ENCODE measurements at places on chromosomes 5 and 9. TPM values are rescaled to one million over a fixed set of nuclear protein-coding genes. Genes with fewer than 3 reads are reported as not detected.

GRCh38 chr5:153827397-153827796 is 211.3 kb downstream of the FAM114A2 start:
- no peaks in the 10 kb centered on the region for H3K36me3 ChIP-seq
- H3K27me3 ChIP-seq = no peaks in the 10 kb centered on the region
- no peak overlapping the region for H3K4me3 ChIP-seq
- DNase-seq = no peak
- no peaks in the 10 kb centered on the region for H3K4me1 ChIP-seq

DNA sequence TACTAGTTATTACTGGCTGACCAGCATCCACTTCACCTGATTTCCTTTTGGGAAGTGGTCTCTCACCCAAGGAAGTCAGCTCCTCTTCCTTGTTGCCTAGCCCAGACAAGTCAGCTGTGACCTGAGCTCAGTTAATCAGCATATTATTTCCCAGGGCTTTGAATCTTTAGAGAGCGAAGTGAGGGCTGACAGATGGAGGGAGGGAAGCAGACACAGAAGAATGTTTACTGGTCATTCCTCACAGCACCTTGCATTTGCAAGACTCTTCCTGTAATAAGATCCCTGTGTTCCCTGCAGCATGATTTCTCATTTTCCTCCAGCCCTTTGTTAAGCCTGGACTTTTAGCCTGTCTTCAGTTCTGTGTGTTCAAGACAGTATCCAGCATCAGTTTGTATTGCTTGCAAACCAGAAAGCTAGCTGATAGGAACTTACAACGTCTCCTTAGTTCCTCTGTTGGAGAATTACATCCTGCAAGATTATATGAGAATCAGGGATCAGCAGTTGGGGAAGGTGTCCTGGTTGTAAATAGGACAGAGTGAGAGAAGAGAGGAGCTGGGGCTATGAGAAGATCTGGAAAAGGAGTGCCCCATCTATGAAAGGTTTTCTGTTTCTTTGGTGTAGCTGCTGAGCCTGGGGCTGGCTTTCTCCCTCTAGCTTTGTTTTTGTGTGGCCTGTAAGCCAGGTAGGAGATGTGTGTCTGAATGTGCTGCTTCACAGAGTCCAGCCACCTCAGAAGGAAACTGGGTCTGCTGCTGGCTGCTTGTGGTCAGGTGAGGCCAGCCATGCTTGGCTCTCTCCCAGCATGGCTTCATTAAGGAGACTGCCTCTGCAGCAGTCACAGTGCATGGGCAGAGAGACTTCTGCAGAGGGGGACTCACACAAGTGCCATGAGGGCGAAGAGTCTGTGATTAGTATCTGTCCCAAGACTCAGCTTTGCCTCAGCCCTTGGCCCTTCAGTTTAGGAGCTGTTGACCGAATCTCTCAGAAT is 50.3 kb downstream of the MAN2A1 start:
- peaks cover 12% of the 10 kb centered on the region for H3K4me1 ChIP-seq
- H3K4me3 ChIP-seq = no peak overlapping the region
- peaks cover 6% of the 10 kb centered on the region for H3K36me3 ChIP-seq
- H3K27me3 ChIP-seq = no peaks in the 10 kb centered on the region
- H3K27ac ChIP-seq = no peak overlapping the region

GRCh38 chr5:178768371-178769260 is 38.2 kb upstream of the ZNF354A start:
- no peak for DNase-seq
- H3K27me3 ChIP-seq = no peaks in the 10 kb centered on the region
- H3K36me3 ChIP-seq = no peaks in the 10 kb centered on the region
- no peaks in the 10 kb centered on the region for H3K4me1 ChIP-seq

DNA sequence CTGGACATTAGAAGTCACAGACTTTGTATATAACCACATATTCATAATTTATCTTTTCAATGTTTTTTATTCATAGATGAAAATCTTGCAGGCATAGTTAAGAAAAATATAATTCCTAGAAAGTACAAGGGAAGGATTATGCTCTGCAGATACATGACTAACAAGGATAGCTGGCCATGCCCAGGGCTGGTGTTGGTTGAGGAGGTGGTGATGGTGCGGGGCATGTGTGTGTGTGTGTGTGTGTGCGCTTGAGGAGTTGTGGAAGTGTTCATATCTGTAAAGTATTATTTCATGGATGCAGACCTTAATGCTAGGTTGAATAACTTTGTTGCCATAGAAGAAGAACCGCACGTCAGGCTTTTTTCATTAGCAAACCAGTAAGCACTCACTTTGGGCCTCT is 1.3 kb downstream of the S1PR3 start:
- H3K27ac ChIP-seq = no peak overlapping the region
- H3K36me3 ChIP-seq = no peaks in the 10 kb centered on the region
- DNase-seq = no peak
- no peak overlapping the region for H3K4me3 ChIP-seq

- H3K4me1 ChIP-seq = no peaks in the 10 kb centered on the region
- no peak for DNase-seq
- H3K4me3 ChIP-seq = no peak overlapping the region
- no peaks in the 10 kb centered on the region for H3K36me3 ChIP-seq
- no peaks in the 10 kb centered on the region for H3K27me3 ChIP-seq
These were observed 212.8 kb downstream of the NXNL2 start for GRCh38 chr9:88747768-88748167.

DNA sequence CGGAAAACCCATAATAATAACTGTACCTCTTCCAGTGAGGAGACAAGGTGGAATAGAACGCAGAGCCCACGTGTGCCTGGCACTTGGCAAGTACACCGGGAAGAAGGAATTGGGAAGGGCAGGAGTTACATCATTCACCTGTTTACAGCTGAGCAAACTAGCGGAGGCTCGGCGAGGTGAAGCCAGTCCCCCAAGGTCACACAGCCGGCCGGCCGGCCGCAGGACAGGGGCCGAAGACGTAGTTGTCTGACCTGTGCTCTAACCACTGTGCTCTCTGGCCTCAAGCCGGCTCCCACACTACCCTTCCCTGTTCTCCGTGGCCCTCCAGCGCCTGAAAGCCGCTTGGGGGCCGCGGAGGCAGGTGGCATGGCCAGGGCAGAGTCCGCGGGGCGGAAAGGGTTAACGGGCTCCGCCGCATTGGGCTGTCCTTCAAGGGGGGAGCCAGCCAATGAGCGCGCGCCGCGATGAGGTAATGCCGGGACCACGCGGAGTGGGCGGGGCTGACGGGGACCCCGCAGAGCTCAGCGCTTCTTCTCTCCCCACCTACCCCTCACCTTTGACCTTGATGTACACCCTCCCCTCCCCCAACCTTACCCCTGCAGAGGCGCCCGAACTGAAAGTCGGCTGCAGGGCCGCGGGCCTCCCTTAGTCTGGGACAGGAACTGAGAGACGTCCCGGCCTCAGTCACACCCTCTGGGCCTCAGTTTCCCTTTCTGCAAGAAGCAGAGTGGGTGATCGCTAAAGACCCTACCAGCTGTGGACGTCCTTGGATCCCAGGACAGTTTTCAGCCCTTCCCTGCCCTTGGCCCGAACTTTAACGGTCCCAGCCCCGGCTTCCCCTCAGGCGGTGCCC is 125.1 kb downstream of the C9orf50 start:
- H3K4me1 ChIP-seq = peaks cover 33% of the 10 kb centered on the region
- no peaks in the 10 kb centered on the region for H3K27me3 ChIP-seq
- H3K4me3 ChIP-seq = peak overlapping the region; percentile 84

DNA sequence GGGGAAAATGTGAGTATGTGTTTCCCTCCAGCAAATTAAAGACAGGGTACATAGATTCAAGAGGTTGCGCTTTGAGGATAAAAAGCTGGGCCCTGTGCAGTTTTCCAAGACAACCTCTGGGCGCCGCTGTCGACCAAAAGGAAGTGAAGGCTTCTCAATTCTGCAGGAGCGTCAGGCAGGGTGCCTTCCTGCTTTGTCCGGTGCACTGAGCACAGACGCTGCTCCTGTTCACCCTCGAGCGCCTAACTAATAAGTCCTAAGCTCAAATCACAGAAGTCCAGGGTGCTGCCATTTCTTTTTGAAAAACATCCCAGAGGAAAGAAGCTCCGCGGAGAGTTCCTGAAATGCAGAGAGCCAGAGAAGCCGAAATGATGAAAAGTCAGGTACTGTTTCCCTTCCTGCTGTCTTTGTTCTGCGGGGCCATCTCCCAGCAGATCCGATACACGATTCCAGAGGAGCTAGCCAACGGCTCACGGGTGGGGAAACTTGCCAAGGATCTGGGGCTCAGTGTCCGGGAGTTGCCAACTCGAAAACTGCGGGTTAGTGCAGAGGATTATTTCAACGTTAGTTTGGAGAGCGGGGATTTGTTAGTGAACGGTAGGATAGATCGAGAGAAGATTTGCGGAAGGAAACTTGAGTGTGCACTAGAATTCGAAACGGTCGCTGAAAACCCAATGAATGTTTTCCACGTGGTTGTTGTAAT is at the start of gene PCDHGB1:
TSS of gene PCDHGB1 (plus strand) at position 183 of the 703 bp plus-strand sequence. CDS start at position 345, 162 bp downstream.
- peak; percentile 15 for DNase-seq
- no peaks in the 10 kb centered on the region for H3K36me3 ChIP-seq
- H3K4me3 ChIP-seq = no peak within 1 kb of the TSS

DNA sequence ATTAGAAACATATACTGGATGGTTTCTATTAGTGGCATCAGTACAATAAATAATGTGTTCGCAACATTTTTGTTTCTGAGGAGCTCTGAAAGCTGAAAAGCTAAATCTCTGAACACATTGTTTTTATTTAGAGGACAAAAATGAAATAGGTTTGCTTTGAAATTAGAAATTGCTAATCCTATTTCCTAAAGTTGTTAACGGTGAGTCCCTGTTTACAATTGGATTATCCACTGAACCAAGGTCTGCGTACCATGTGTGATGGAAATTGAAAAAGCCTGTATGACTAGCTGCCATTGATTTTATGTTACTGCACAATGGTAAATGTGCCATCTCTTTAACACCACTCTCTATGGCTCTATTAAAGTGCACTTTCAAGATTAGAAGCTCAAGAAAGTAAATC is 297.7 kb upstream of the NUDT12 start:
- H3K4me1 ChIP-seq = no peaks in the 10 kb centered on the region
- DNase-seq = no peak
- no peak overlapping the region for H3K27ac ChIP-seq
- H3K27me3 ChIP-seq = no peaks in the 10 kb centered on the region
- H3K4me3 ChIP-seq = no peak overlapping the region

- H3K4me1 ChIP-seq = no peaks in the 10 kb centered on the region
- no peaks in the 10 kb centered on the region for H3K36me3 ChIP-seq
- no peaks in the 10 kb centered on the region for H3K27me3 ChIP-seq
These were observed 1865.3 kb upstream of the CDH9 start for GRCh38 chr5:28903643-28904042.

DNA sequence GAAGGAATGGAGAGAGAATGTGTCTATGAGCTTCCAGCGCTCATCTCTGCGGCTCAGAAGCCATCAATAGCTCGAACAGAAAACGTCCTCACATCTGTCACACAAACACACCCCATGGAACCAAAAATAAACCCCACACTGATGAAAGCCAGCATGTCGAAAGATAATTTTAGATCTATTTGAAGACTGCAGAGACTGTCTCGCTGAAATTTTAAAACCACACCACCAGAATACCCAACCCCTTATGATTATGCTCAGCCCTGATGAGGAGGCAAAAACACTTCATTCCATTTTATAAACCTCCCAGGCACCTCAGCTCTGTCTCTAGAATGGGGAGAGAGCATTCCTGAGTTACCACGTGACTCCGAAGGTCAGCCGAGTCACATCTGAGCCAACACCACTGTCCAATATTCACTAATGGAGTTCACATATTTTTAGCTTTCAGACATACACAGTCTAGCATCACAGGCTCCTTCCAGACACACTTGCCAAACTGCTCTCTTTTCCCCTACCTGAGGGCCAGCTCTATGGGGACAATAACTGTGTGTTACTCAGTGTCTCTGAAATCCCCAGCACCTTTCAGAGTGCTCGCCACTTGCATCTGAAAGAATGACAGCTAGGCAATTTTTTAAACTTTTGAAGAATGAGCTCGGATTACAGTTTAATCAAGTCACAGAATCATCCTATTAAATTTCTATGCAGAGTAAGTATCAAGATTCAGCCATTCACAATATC is 63.2 kb downstream of the SERINC5 start:
- H3K4me3 ChIP-seq = peak overlapping the region; percentile 43
- DNase-seq = no peak
- peaks cover 93% of the 10 kb centered on the region for H3K4me1 ChIP-seq
- H3K27ac ChIP-seq = peak overlapping the region; percentile 69

GRCh38 chr9:135562235-135562745 is 734 bp downstream of the PAEP start:
- no peaks in the 10 kb centered on the region for H3K36me3 ChIP-seq
- no peaks in the 10 kb centered on the region for H3K4me1 ChIP-seq
- no peak for DNase-seq
- H3K27ac ChIP-seq = no peak overlapping the region
- no peaks in the 10 kb centered on the region for H3K27me3 ChIP-seq
- no peak overlapping the region for H3K4me3 ChIP-seq

- H3K27ac ChIP-seq = no peak overlapping the region
- no peaks in the 10 kb centered on the region for H3K27me3 ChIP-seq
- DNase-seq = no peak
These were observed 333.5 kb downstream of the CHSY3 start for GRCh38 chr5:130237721-130238120.

- no peak overlapping the region for H3K4me3 ChIP-seq
- H3K27ac ChIP-seq = no peak overlapping the region
- no peaks in the 10 kb centered on the region for H3K36me3 ChIP-seq
These were observed 85.7 kb upstream of the ARRDC3 start for GRCh38 chr5:91468651-91469422.

- H3K4me3 ChIP-seq = no peak overlapping the region
- no peaks in the 10 kb centered on the region for H3K36me3 ChIP-seq
These were observed 47.1 kb upstream of the CTSL start for GRCh38 chr9:87678650-87679355.

DNA sequence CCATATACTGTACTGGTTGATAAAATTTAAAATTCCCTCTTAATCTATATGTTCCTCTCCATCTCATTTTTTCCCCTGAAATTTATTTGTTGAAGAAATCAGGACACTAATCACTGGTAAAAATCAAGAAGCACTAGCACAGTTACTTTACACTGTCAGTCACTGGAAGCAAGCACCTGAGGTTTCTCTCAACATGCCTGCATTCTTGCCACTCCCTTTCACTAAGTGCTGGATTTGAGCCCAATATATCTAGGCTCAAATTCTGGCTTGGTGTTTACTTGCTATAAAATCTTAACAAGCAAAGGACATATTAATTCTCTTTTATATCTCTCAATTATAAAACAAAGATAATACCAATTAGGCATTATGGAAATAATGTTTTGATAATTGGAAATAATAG is 58.6 kb downstream of the DIAPH1 start:
- no peak for DNase-seq
- no peak overlapping the region for H3K27ac ChIP-seq
- H3K36me3 ChIP-seq = peaks cover 32% of the 10 kb centered on the region
- no peaks in the 10 kb centered on the region for H3K27me3 ChIP-seq

DNA sequence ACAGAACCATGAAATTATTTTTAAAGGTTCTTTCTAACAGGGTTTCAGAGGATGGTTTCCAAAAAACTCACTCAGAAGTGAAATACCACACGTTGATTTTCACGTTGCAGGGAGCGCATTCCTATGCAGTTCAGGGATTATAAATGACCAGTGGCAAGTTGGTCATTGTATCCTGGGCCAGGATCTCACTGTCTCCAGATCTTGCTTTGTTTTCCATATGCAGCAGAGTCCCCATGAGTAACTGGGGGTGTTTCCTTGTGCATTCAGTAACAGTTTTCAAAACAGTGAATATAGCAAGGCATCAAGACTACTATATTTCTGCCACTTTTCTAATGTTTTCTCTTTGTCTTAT is 1064.9 kb upstream of the DMAC1 start:
- DNase-seq = no peak
- H3K36me3 ChIP-seq = no peaks in the 10 kb centered on the region
- H3K27me3 ChIP-seq = no peaks in the 10 kb centered on the region
- no peak overlapping the region for H3K4me3 ChIP-seq

The WDR38 gene
- not detected for total RNA-seq

The GNA14 gene
- total RNA-seq = not detected

The CA9 gene
- not detected for total RNA-seq

The ZCCHC9 gene
- total RNA-seq = 26.1 TPM

The DMRT2 gene
- total RNA-seq = 0.23 TPM

The CMBL gene
- total RNA-seq = 1.9 TPM

The RETREG1 gene
- 28.0 TPM for total RNA-seq

The ALDH7A1 gene
- total RNA-seq = 1.3 TPM

The PLAC8L1 gene
- 0.58 TPM for total RNA-seq

All from CD4-positive, alpha-beta memory T cell (primary cell).